Foreskin keratinocyte (primary cell): ENCODE measurements at places on chromosomes 12 and 14. TPM values are rescaled to one million over a fixed set of nuclear protein-coding genes. Genes with fewer than 3 reads are reported as not detected.

Gene TMCC3
- 4.0 and 4.9 TPM in 2 replicates for polyA plus RNA-seq

GRCh38 chr12:85363382-85364190 is 83.6 kb downstream of the ALX1 start:
- no peak for DNase-seq

DNA sequence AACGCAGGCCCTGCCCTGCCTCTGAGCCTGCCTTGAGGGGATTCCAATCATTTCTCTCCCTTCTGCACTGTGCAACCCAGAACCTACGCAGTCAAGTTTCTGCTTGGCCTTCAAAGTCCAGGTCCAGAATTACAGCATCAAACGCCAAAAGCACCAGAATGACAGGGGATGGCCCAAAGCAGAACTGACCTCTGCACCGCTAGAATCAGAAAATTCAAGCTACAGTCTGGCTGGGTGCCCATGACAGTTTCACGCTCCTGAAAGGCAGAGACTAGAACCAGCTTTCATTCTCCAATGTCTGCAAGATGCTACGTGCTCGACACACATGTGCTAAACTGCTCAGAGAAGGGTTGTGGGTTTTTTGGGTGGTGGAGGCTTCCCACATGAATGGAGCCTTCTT is 4.1 kb downstream of the CLMN start:
- no peak for DNase-seq

- no peak for DNase-seq
These were observed 21.3 kb downstream of the GPR68 start for GRCh38 chr14:91223028-91223783.

DNA sequence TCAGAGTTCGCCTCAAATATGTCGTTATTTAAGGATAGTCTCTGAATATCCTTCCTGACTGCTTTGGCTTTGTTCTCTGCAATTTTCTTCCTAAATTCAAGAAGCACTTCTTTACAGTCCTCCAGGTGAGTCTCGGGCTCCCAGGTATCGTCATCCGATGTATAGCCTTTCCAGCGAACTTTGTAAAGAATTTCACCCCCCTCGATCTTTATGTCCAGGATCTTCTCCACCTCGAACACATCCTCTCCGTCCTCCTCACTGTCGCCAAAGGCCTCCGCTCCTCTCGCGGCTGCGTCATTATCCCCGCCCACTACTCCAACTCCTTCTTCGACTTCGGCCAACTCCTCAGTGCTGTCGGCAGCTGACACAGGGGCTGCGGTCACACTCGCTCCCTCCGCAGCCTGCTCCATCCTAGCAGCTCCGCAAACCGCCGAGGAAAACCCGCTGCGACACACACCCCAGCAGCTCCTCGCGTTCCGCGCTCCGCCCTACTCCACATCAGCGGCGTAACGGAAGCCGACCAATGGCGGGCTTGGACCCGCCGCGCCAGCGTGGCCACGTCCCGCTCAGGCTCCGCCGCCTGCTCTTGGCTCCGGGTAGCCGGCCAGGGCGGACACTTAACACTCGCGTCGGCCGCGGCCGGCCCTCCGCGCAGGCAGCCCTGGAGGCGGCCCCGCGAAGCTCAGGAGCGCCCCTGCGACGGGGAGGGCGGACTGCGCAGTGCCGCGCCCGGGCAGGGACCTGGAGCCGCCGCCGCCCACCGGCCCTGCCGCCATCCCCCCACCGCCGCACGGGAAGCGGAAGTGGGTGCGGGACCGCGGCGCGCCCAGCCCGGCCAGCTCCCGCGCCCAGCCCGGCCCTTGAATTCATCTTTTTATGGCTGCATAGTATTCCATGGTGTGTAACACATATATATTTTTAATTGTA is 4.1 kb downstream of the CD163L1 start:
- DNase-seq: peak; percentile 29

Gene HVCN1
- polyA plus RNA-seq: 1.8 and 2.4 TPM in 2 replicates

- DNase-seq: no peak
These were observed 56.1 kb downstream of the TPH2 start for GRCh38 chr12:71994715-71995114.

Gene LTB4R
- 8.1 and 8.9 TPM in 2 replicates for polyA plus RNA-seq
